ENCODE measurements at places on chromosomes 12 and 14.

- H3K4me3 ChIP-seq = no peak overlapping the region
Observed at GRCh38 chr12:65923228-65923627, 98.9 kb downstream of the HMGA2 start.

DNA sequence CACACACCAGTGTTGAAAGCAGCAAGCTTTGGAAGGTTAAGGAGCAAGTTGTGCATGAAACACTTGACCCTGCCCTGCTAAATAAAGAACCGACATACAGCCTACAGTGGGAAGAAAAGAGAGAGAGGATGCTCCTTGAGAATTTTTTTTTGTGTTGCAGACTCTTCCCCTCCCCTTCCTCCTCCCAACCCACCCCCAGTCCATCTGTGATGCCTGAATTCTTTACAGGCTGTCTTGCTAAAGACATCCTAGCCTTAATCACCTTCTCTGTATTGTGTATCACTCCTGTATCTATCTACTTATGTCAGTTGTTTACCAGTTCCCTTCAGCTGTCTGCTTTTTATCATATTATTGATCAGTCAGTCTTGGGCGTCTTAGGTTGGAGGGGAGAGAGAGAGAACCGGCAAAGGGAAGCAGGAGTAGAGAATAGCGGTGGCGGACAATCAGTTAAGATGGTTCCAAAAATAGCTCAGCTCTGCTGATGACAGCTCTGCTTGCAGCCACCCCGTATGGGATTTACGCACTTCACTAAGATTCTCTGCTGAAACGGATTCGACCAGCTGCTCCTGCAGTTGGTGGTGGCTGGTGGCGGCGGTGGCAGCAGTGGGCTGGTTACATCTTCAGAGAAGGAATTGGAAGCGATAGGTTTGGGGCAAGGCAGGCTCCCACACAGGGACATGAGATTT is 664.7 kb downstream of the NRXN3 start:
- H3K36me3 ChIP-seq = no peaks in the 10 kb centered on the region
- no peaks in the 10 kb centered on the region for H3K27me3 ChIP-seq
- peak overlapping the region; percentile 91 for H3K27ac ChIP-seq
- peak overlapping the region; percentile 66 for H3K4me3 ChIP-seq

- no peak for DNase-seq
- peaks cover 10% of the 10 kb centered on the region for H3K27me3 ChIP-seq
- peaks cover 12% of the 10 kb centered on the region for H3K4me1 ChIP-seq
- H3K4me3 ChIP-seq = no peak overlapping the region
Observed at GRCh38 chr14:23521785-23522640, 29.6 kb downstream of the ZFHX2 start.

GRCh38 chr12:461425-461824 is 1.7 kb downstream of the B4GALNT3 start:
- H3K36me3 ChIP-seq = no peaks in the 10 kb centered on the region
- no peak overlapping the region for H3K27ac ChIP-seq
- H3K4me3 ChIP-seq = peak overlapping the region; percentile 88

DNA sequence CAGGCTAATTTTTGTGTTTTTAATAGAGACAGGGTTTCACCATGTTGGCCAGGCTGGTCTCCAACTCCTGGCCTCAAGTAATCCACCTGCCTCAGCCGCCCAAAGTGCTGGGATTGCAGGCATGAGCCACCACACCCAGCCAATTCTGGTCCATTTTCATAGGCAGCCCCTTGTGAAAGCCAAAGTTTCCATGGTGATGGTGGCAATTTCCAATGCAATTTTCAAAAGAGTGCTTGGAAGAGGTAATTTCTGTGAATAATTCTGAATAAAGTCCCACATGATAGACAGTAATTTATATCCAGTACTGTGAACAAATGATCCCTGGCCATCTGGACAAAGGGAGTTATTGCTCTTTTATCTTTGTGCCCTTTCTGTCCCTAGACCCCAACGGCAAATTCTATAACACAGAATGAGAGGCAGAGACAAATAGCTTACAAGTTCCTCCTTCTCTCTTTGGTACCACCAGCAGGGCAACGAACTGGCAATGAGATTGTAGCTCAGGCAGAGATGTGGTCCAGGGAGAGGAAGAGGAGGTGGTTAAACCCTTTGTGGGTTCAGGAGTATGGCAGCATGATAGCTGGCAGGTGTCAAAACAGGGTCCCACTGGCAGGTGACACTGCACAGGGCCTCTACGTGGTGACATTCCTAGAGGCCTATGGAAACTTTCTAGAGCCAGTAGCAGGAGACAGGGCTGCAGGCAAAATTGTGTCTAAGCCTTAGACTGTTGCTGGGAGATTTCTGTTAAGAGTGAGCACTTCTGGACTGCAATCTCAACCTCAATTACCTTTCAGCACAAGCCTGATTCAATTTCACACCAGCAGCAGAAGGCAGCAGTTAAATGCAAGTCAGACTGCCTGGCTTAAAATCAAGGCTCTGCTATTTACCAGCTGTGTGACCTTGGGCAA is 46.5 kb downstream of the NT5DC3 start:
- DNase-seq = no peak
- no peaks in the 10 kb centered on the region for H3K4me1 ChIP-seq
- H3K27me3 ChIP-seq = no peaks in the 10 kb centered on the region
- no peak overlapping the region for H3K4me3 ChIP-seq
- H3K27ac ChIP-seq = no peak overlapping the region

DNA sequence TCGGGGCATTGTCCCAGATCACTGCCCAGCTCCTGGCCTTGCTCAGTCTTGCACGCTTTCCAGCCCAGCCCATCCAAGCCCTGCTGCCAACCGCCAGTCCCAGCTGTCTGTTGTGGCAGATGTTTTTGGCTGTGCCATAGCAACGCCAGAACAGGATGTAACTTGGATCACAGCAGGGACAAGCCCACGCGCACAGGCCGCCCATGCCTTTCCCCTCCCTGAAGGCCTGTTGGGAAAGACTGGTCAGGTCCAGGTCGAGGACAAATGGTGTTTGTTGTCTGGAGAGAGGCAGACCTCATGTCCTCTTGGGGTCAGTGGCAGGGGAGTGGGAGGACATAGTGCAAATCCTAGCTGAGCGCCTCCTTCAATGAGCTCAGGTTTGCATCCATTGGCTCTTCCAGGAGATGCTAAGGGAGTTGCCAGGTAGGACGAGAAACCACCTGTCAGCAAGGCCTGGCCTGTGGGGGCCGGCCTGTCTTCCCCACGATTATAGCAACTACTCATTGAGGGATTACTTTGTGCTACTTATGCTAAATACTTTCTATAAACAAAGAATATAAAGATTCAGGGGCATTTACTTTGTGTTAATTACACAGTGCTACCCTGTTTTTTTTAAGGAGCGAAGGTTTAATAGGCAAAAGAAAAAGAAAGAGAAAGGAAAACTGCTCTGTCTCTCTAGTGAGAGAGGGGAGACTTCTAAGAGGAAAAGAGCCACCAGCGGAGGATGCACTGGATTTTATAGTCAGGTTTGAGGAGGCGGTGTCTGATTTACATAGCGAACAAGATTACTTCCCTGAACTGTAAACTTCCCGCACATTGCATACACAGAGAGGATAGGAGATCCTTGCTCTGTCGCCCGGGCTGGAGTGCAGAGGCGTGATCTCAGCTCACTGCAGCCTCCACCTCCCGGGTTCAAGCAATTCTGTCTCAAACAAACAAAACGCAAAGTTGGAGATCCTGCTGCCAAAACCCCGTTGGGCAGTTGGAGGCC is 42.8 kb upstream of the CORO1C start:
- H3K36me3 ChIP-seq = no peaks in the 10 kb centered on the region
- peak overlapping the region; percentile 89 for H3K27ac ChIP-seq
- peak overlapping the region; percentile 25 for H3K4me3 ChIP-seq
